G401 (cell line): ENCODE measurements at places on chromosomes 7 and 10.

DNA sequence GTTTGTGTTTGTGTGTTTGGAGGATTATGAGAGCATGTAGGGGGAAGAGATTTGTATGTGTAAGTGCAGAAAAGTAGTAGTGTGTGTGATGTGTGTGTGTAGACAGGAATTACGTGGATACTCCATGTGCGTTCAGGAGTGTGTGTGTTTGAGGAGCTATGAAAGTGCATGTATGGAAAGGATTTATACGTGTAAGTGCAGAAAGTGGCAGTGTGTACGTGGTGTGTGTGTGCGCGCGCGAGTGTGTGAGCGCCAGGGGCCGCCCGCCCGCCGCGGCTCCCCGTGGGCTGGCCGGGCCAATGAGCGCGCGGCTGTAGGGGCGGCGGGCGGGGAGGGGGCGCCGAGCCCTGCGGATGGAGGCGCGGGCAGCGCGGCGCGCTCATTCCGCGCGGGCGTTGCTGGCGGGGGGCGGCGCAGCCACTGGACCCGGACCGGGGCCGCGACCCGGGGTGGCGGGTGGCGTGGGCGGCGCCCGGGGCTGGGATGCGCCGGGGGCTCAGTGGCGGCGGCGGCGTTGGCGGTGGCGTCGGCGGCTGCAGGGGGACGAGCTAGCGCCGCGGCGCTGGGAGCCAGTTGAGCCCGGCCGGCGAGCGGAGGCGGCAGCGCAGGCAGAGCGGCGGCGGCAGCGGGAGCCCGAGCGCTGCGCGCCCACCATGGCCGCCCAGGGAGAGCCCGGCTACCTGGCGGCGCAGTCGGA, at the start of gene BICC1:
Gene BICC1, plus strand, starts transcription at position 382 of the 697 bp plus-strand sequence. Its CDS starts 272 bp downstream, at position 654.
- DNase-seq = no peak

GRCh38 chr7:90617442-90617841, 21.3 kb downstream of the CDK14 start:
- DNase-seq = no peak

- no peak for DNase-seq
Observed at GRCh38 chr10:71290806-71291527, 28.1 kb upstream of the SLC29A3 start.

- no peak for DNase-seq
Observed at GRCh38 chr10:51147644-51148399, 73.5 kb downstream of the PRKG1 start.

DNA sequence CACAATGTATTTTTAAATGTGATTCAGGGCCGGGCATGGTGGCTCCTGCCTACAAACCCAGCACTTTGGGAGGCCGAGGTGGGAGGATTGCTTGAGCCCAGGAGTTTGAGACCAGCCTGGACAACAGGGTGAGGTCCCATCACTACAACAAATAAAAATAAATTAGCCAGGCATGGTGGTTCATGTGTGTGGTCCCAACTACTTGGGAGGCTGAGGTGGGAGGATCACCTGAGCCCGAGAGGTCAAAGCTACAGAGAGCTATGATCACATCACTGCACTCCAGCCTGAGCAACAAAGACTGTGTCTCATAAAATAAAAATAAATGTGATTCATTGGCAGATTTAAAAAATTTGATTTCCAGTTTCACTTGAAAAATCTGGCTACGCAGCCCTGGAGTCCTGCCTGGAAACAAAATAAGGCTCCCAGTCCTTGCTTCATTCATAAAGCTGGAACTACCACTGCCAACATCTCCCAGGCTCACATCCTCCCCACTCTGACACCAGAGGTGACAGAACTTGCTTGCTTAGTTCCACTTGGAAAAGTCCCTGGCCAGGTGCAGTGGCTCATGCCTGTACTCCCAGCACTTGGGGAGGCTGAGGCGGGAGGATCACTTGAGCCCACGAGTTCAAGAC, 27.9 kb upstream of the SLC35G1 start:
- DNase-seq = no peak

DNA sequence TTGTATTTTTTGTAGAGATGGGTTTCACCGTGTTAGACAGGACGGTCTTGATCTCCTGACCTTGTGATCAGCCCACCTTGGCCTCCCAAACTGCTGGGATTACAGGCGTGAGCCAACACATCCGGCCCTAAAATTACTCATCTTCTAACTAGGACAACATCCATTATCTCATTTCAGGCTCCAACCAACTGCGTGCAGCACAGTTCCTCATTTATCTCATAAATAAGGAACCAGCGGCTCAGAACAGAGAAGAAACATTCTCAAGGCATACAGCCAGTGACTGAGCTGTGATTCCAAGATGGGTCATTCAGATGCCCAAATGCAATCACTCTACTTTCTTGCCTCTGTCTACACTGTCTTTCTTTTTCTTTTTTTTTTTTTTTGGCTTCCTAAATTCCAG, 356.1 kb downstream of the ELMO1 start:
- DNase-seq = no peak
